ENCODE measurements at places on chromosomes 12 and 14.

- no peak for DNase-seq
- no peak overlapping the region for H3K4me3 ChIP-seq
- H3K36me3 ChIP-seq: no peaks in the 10 kb centered on the region
- H3K4me1 ChIP-seq: no peaks in the 10 kb centered on the region
Measured at GRCh38 chr12:75271576-75271975, 58.5 kb downstream of the CAPS2 start.

- no peak overlapping the region for H3K4me3 ChIP-seq
- no peaks in the 10 kb centered on the region for H3K27me3 ChIP-seq
- H3K27ac ChIP-seq: no peak overlapping the region
- H3K4me1 ChIP-seq: no peaks in the 10 kb centered on the region
- DNase-seq: no peak
- no peaks in the 10 kb centered on the region for H3K36me3 ChIP-seq
Measured at GRCh38 chr14:86539361-86540070, 1009.6 kb downstream of the FLRT2 start.

- peaks cover 5% of the 10 kb centered on the region for H3K4me1 ChIP-seq
- peak overlapping the region; percentile 41 for H3K27ac ChIP-seq
- peaks cover 4% of the 10 kb centered on the region for H3K27me3 ChIP-seq
- H3K4me3 ChIP-seq: peak overlapping the region; percentile 53
- no peaks in the 10 kb centered on the region for H3K36me3 ChIP-seq
- DNase-seq: peak; percentile 17
Measured at GRCh38 chr12:52903285-52903854, 1.5 kb downstream of the KRT8 start.

DNA sequence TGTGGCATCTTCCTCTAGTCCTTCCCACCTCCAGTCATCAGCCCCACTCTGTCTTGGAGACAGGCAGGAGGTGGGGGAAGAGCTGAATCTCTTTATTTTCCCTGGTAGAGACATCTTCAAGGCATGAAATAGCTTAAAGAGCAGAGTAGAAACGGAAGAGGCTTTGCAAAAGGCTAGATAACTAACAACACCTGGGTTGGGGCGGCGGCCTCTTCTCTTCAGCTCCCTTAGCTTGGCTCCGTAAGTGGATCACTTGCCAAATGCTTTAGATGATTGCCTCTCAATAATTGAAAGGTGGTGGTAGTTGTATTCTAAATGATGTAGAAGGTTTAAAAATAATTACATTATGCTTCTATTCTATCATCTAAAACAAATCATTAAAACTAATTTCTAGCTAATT, 36.1 kb downstream of the SSPN start:
- H3K4me1 ChIP-seq: no peaks in the 10 kb centered on the region
- no peak overlapping the region for H3K27ac ChIP-seq

- no peaks in the 10 kb centered on the region for H3K36me3 ChIP-seq
- H3K4me3 ChIP-seq: no peak overlapping the region
- H3K27ac ChIP-seq: no peak overlapping the region
- no peaks in the 10 kb centered on the region for H3K4me1 ChIP-seq
Measured at GRCh38 chr12:100058482-100059029, 73.8 kb upstream of the ANKS1B start.

DNA sequence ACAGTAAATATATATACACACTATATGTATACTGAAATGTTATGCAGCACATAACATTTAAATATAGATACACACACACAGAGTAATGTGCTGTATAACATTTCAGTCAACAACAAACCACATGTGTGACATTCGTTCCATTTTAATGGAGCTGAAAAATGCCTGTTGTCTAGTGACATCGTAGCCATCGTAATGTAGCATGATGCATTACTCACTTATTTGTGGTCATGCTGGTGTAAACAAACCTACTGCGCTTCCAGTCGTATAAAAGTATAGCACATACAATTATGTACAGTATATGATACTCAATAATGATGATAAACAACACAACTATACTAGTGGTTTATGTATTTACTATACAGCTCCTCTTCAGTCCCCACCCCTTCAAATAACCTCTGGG, 119.0 kb upstream of the SLC38A4 start:
- no peaks in the 10 kb centered on the region for H3K27me3 ChIP-seq
- no peaks in the 10 kb centered on the region for H3K36me3 ChIP-seq
- H3K27ac ChIP-seq: no peak overlapping the region
- no peak for DNase-seq

GRCh38 chr12:46177025-46177424, 91.8 kb downstream of the SLC38A1 start:
- no peak overlapping the region for H3K4me3 ChIP-seq
- no peak overlapping the region for H3K27ac ChIP-seq
- H3K4me1 ChIP-seq: no peaks in the 10 kb centered on the region
- H3K36me3 ChIP-seq: no peaks in the 10 kb centered on the region
- no peaks in the 10 kb centered on the region for H3K27me3 ChIP-seq
- DNase-seq: no peak
